ENCODE measurements at places on chromosomes 4 and X.
A peak's percentile ranks its signal among the peaks of the same experiment; 100 is the strongest.

DNA sequence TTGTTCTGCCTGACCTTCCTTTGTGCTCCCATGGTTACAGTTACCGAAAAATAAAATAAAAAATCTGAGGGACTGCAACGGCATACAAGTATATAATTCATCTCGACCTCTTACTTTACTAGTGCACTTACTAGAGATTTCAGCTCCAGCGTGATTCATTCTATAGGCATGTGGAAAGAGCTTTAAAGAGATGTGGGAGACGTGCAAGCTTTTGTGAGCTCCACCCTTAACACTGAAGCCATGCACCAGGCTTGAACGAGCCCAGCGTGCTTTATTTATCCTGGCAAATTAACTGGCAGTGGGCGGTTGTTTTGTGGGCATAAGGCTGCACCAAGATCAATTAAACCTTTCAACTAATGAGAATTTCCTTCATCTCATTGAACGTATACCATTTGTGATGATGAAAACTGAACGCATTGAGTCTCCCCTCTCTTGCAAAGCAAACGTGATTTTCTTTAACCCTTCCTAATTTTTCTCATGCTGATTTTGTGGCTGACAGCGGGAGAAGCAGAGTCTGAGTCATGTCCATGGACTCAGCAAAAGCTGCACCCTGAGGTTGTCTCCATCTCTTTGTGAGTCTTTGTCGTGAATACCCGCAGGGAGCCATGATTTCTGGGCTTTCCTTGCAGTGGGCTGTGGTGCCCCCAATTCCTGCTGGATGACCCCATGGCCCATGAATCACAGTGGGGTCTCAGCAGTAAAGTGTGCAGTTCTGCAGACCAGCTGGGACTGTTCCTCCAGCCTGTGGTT, 60.1 kb downstream of the MXRA5 start:
- DNase-seq, result peak; percentile 90

DNA sequence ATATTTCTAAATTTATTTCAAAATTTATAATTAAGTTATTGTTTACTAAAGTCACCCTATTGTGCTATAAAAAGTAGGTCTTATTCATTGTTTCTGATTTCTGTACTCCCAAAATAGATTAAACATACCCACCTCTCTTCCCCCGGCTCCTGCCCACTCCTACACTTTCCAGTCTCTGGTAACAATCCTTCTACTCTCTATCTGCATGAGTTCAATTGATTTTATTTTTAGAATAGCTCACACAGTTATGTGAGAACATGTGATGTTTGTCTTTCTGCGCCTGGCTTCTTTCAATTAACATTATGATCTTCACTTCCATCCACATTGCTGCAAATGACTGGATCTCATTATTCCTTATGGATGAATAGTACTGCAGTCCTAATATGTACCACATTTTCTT, 269.3 kb downstream of the ACTRT1 start:
- no peak for DNase-seq

DNA sequence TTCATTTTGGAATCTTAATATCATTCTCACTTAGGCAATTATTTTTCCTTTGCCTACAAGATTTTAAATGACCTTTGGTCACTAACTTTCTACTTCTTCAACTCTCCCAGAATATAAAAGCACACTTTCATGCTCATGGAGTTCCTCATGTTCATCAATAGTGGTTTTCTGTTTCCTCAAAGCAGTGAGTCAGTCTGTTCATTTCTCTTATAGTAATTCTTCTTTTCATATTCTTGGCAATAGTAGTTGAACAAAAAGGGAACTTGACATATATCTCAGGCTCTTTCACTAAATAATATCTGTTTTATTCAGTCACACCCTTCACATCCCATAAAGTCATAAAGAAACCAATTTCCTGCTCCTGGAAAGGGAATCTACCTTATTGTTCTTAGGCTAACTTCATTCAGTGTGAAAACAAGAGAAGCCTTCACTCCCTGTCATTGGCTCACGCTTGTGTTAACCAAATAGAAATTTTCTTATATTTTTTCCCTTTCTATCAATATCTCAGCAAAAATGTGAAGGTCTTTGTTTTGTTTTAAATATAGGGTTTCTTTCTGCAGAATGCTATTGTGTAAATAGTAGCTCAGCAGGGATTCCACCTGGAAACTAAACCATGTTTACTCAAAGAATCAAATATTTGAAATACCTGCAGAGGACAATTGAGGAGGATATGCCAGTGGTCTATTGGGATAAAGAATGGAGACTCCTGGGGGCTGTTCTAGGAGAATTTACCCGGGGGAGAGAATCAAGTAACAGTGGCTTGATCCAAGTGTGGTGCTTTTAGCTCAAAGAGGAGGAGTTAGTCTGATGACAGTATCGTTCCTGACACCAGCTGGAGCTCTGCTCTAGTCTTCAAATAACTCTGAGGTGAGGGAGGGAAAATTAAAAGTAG, 13.4 kb upstream of the TNIP3 start:
- DNase-seq, result no peak

DNA sequence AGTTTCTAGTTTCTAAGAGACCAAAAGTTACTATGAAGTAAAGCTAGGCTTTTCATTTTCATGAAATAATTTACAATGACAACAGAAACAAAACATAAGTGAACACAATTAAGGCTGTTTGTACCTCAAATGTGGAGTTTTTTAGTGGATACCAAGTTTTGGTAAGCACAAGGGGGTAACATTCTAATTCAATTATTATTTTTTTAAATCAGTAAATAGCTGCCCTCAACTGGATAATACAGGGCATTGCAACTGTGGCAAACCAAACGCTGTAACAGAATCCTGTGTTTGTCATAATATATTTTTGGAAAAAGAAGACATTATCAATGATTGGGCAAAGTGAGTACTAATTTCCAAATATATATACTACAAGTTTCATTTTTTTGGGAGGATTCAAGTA, 150.3 kb downstream of the FBXW7 start:
- DNase-seq, result peak; percentile 8

DNA sequence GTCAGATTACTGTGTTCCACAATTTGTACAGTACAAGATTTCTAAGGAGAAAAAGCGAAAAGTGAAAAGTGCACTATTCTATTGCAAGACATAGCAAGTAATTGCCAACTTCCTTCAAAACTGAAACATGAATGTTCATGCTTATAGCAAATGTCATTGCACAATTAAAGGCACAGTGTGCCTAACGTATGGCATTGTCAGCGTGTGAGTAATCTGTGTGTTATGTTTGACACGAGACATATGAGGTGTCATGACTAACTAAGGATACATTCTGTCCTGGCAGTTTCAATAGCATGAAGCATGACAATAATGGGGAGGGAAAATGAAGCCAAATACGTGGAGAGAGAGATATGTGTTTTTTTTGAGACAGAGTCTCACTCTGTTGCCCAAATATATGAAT, 33.6 kb upstream of the TBC1D9 start:
- DNase-seq, result peak; percentile 19

DNA sequence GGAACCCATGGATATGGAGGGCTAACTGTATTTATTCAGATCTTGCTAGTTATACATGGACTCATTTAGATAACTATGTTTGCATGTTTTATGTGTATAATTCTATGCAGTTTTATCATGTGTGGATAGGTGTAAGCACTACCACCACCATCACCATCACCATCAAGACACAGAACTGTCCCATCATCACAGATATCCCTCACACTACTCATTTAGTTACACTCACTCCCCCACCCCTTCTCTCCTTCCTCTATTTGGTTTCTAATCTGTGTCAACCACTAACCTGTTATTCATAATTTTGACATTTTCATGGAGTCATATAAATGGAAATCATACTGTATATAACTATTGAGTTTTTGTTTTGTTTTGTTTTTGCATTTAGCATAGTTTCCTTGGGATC, 43.7 kb downstream of the STAG2 start:
- no peak for DNase-seq

DNA sequence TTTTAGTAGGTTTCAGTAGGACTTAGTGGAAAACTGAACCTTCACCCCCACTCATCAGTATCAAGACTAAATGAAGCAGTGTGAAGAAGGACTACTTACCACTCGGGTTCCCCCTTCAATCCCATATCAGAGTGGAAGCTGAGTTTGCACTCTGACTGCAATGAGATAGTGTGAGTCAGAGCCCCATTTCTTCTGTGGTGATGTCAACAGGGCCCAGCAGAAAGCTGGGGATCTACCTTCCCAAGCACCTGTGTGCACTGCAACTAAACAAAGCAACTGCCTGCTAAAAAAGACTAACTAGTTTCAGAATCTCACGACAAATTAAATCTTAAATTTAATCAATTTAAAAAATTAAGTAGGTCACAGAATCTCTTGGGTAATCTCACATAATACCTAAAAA, 1837.0 kb upstream of the PCDH7 start:
- DNase-seq, result no peak

- no peak for DNase-seq
These were observed 170.0 kb upstream of the RPL34 start for GRCh38 chr4:108450236-108450898.

GRCh38 chrX:37684973-37685372, 618 bp upstream of the XK start:
- DNase-seq, result no peak

DNA sequence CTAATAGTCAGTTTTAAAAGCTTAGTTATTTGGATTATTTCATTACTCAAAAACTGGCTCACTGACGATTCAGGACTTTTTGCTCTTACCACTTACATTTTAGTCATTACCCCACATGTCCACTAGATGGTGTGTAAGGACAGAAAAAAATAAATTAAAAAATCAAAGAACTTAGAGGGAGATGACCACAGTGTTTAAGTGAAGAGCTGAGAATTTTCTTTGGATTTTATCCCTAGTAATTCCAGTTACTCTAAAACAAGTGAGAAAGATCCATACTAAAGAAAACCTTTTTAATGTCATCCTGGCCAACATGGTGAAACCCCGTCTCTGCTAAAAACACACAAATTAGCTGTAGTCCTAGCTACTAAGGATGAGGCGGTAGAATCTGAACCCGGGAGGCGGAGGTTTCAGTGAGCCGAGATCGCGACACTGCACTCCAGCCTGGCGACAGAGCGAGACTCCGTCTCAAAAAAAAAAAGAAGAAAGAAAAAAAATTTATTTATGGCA, 26.4 kb upstream of the TMPRSS11B start:
- DNase-seq, result peak; percentile 64

- DNase-seq, result no peak
These were observed 3.0 kb upstream of the ATP1B4 start for GRCh38 chrX:120358737-120359456.
